ENCODE measurements at places on chromosomes 2 and 18. TPM values are rescaled to one million over a fixed set of nuclear protein-coding genes. Genes with fewer than 3 reads are reported as not detected.

The ANKRD30B gene
- 3.0 TPM for total RNA-seq

The GNLY gene
- total RNA-seq: 8.3 TPM

The NEURL3 gene
- 0.52 TPM for total RNA-seq

The CYP27A1 gene
- 68.6 TPM for total RNA-seq

The COL3A1 gene
- total RNA-seq: 0.32 TPM

The CLHC1 gene
- 32.8 TPM for total RNA-seq

The LINC00305 gene
- total RNA-seq: not detected

The CCDC68 gene
- total RNA-seq: 9.5 TPM

The LOXL3 gene
- 6.4 TPM for total RNA-seq

The GREB1 gene
- total RNA-seq: 28.4 TPM

The MOB4 gene
- 25.7 TPM for total RNA-seq

GRCh38 chr2:164745012-164745797, 96.4 kb downstream of the COBLL1 start:
- no peak for DNase-seq

DNA sequence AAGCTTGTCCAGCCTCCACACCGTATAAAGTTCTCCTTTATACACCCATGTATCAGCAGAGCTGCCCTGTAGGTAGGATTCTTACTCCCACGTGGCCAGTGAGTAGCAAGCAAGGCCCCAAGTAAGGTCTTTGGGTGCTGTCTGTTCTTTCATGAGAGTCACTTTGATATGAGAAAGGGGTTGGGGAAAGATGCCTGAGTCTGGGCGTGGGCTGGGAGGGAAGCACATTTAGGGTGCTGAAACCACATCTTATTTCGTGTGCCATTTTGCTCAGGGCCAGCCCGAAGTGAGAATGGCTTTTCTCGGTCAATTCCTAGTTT, 436 bp upstream of the ITPRIPL1 start:
- no peak for DNase-seq

GRCh38 chr2:233130024-233130423, 69.9 kb downstream of the INPP5D start:
- DNase-seq: no peak

DNA sequence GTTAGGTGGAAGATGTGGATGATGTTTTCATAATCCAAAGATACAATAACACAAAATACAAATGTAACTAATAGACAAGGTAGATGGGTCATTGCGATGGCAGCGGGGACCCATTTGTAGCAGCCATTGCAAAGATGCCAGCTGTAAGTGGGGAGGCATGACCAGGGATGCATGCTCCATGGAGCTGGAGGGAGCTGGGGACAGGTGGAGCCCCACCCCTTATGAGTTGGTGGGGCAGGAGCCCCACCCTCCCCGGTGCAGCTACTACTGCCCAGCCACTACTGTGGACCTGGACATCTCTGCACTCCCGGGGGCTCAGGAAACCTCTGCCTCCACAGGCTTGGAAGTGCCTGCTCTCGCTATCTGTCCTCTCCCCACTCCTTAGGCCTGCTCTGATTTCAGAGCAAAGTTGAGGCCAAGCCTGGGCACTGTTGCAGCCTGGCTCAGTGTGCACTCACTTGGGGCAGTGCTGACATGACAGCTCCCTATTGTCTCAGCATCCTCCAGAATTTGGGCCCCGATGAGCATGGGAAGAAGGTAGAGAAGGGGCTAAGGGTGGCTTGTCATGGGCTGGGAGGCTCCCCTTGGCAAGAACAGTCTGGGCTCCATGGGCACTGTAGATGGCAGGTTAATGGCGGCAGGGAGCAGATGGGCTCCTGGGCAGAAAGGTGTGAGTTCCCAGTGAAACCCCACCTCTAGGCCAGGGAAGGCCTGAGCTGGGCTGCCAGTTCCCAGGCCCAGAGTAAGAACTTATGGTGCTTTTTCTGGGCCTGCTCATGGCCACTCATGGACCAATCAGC, 81.1 kb downstream of the ZNF804A start:
- no peak for DNase-seq

- no peak for DNase-seq
These were observed 114.5 kb downstream of the PRPF40A start for GRCh38 chr2:152602750-152603149.

GRCh38 chr2:222088561-222088960, 210.2 kb downstream of the PAX3 start:
- DNase-seq: no peak

DNA sequence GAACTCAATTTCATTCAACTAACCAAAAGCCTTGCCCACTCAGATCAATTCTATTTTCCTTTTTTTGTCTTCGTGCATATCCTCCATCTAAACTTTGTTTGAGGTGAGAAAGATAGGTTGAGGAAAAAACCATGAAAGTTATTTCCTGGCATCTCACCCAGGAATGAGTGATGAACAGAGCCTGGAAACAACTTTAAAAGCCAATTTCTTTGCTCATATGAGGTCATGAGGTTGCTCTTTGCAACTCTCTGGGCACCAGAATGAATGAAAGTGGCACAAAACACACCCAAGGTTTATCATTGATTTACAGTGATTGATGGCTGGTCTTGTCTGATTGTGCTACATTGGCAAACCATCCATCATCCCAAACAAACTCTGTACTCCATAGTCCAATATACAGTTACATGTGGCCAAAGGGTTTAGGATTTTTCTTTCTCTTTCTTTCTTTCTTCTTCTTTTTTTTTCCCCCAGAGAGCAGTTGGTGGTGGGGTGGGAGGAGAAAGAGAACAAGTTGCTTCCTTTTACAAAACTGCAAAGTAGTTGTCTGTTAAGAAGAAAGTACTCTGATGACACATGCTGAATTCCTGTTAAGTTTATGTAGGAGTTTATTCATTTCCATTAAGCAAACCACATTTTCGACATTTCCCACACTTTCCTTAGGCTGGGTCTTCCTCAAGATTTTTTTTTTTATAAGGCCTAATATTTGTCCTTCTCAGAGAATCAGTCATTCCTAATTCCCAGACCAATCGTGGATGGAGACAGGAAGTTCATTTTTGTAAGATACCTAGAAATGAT, 575.9 kb upstream of the ZEB2 start:
- no peak for DNase-seq

DNA sequence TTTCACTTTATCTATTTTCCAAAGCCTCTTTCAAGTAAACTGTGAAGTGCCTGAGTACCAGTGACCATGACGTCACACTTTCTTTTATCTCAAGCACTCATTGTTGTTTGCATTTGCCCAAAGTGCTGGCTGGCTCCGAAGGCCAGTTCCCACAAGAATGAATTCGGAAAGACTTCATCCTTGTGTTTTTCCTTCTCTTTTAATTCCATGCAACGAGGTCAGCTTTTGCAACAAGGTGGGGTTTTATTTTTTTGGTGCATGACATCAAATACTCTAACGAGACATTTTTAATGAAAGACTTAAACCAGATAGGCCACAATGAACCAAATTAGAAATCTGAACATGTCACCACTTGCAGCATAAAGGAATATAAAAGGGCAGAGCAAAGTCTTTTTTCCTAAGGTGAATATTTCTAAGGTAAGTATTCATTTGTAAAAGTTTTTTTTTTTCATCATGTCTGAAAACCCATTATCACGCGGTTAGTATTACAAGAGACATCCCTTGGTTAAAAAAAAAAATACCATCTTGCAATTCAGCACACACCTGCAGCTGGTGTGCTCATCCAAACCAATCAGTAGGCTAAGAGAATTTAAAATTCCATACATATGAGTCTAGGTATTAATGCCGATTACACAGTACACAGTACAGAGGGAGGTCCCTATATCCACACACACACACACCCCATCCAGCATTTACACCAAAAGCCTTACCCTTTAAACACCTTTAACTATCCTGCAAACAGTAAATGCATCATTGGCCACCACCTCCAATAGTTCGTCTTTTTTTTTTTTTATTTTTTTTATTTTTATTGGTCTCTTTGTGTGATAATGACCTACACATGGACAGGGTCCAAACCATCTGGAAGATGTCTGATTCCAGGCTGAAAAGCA, 2.3 kb downstream of the ARL4C start:
- DNase-seq: no peak

GRCh38 chr2:129879614-129880180, 99.8 kb upstream of the RAB6C start:
- DNase-seq: no peak

DNA sequence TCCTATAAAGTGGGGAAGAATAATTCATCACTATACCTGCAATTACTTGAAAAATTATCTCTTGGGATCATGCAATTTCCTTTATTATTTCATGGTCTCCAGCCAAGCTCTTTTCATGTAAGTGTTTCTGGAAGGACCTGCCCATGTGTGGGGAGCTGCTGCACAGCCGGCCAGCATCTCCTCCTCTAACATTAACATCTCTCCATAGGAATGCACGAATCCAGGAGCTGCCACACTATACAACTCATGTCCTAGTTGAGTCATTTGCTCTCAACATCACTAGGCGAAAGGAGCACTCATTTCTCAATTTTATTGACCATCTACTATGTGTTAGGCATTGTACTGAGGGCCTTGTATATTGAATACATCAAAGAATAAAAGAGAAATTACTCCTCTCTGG, 144.3 kb upstream of the ERBB4 start:
- DNase-seq: no peak

- no peak for DNase-seq
These were observed 1.5 kb downstream of the IKZF2 start for GRCh38 chr2:213149949-213150314.

- no peak for DNase-seq
These were observed 609.1 kb upstream of the SYT4 start for GRCh38 chr18:43886341-43886740.

DNA sequence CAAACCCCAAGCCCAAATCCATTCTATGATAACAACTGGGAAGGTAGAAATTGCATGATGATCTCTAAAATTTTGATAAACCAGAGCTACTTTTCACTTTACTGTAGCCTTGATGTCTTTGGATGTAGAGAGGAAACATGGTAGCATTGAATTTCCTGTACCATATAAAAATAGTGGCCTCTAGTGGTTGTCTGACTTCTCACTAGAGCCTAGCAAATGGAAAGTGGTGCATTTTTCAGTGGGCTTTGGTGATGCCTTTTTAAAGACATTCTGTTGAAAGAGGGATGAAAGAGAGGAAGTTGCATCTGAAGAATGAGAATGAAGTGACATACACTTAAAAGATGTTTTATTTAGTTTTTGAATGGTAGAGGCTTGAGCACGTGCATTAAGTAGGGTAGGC, 662.2 kb downstream of the XIRP2 start:
- DNase-seq: no peak

- no peak for DNase-seq
These were observed 74.0 kb downstream of the FRZB start for GRCh38 chr2:182792441-182792840.

DNA sequence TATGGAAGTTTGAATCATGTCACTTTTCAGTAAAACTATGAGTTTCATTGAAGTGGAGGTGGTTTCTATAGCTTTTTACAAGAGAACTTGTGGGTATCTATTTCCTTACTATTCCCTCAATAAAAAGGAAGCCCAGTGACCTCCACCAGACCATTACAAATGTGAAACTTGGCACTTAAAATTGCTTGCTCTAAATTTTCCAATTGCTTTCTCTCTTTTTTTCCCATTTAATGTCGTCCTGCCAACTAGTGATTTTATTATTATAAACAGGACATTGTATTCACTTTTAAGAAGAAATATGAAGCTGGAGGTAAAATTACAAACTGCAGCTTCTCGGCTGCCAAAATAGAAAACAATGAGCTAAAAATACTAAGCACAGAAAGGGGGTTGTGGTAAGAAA, 208.2 kb upstream of the ALPP start:
- no peak for DNase-seq

DNA sequence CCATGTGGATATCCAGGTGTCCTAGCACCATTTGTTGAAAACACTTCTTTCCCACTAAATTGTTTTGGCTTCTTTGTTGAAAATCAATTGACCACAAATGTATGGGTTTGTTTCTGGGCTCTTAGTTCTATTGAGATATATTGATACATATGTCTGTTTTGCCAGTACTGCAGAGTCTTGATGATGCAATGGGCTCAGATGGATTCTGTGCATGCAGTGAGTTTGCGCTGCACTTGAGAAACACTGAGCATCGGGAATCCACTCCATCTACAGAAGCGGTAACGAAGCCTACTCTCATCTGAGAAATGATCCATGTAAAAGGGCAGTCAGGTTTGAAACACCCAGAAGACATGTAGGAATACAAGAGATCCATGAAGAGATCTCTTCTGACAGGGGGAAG, 21.9 kb upstream of the DNAJC10 start:
- DNase-seq: no peak

GRCh38 chr2:185695711-185696235, 42.8 kb upstream of the FSIP2 start:
- no peak for DNase-seq

GRCh38 chr2:96120991-96121390, 4.6 kb upstream of the ADRA2B start:
- DNase-seq: no peak

DNA sequence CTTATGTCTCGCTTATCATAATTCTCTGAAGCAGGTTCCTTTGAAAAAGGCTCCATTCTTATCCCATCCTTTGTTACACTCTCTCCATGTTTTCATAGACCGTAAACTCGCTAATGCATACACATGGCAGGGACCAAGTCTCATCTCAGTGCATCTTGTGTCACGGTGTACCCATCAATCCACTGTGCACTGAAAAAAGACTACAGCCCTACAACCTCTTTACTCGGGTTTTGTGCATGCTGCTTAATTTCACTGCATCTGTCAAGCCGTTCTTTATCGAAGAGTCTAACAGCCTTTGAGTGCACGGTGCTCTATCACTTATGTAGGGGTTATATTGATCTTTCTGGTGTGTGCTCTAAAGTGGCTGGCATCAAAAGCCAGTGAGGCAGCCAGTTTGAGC, 302.9 kb upstream of the ERBB4 start:
- DNase-seq: no peak

- no peak for DNase-seq
These were observed 34.9 kb downstream of the SMC6 start for GRCh38 chr2:17718689-17719088.

DNA sequence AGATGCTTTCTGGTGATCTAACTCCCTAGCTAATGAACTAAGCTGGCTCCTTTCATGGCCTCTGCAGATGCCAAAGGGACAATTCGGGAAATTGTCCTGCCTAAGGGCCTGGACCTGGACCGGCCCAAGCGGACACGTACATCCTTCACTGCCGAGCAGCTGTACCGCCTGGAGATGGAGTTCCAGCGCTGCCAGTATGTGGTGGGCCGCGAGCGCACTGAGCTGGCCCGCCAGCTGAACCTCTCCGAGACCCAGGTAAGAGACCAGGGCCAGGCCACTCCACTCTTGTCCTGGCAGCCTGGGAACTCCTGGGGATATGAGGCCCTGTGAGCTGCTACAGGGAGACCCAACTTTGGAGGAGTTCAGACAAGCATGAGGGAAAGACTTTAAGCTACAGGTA, 14.7 kb upstream of the ATP6V1B1 start:
- DNase-seq: no peak

DNA sequence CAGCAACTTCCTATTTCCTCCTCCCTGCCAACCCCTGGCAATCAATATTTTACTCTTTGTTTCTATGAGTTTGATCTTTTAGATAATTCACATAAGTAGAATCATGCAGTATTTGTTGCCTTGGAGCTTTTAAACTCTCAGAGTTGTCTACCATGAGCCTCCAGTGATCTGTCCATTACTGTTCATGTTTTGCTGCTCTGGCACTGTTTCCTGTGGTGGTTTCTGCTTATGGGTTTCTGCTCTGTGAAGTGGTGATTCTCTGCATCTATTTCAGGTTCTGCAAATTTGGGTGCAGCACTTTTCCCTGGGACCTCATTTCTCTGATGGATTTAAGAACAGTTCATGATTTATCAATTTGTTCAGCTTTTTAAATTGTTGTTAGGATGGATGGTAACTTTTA, 908.1 kb upstream of the FANCL start:
- no peak for DNase-seq

GRCh38 chr2:188369365-188369764, 77.7 kb downstream of the GULP1 start:
- no peak for DNase-seq

GRCh38 chr2:231732604-231733003, 24.3 kb downstream of the PTMA start:
- no peak for DNase-seq

Data from dorsolateral prefrontal cortex (tissue), 122 donors.